Left forelimb (tissue), 1 donor: ENCODE measurements at places on chromosomes 5 and 9.

DNA sequence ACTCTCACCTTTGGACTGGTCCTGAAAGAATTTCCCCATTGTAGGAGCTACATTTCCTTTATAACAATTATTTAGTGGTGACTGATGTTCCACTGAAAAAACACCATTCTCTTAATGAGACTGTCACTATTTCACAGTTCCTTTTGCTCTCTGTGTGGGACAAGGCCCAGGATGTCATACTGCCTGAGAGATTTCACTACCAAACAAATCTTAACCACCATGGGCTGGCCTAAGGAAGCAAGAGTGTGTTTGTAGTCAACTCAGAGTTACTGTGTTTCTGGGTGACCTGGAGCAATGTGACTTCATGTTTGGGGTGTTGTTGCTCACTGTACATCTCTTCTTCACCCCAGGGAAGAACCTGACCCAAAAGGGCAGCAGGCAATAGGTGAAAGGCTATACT is 50.1 kb upstream of the ZNF608 start:
- no peak for DNase-seq

DNA sequence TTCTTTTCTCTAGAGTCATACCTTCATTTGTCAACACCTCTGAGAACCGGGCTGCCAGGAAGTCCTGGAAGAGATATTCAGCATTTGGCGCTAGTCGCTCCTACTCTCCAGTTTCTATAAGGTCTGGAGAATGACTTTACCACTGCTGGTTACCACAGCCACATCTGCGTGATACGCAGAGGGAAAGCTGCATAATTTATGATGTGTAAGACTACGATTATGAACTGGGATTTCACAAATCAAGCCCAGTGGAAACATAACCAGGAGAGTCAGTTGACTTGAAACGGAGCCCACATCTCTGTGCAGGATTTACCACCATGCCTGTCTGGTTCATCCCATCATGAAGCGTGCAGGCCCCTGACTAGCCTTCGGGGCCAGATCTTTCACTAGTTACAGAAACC is 72.6 kb downstream of the FGF1 start:
- DNase-seq: no peak

DNA sequence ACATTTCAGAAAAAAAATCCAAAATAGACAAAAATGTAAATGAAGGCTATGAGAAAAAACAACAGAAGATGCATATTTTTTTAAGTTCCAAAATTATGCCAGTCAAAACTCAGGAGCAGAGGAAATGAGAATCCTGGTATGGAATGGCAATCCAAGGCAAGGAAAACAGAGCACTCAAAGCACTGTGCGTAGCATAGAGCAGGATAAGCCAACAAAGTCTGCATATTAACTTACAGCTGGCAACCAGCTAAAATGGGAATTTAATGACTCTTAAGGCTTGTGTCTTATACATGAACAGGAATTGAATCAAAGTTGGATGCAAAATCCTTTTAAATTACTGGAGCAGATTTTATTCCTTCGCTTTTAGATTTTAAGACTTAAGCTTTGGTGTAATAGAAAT is 203.5 kb upstream of the DAPK1 start:
- DNase-seq: no peak

DNA sequence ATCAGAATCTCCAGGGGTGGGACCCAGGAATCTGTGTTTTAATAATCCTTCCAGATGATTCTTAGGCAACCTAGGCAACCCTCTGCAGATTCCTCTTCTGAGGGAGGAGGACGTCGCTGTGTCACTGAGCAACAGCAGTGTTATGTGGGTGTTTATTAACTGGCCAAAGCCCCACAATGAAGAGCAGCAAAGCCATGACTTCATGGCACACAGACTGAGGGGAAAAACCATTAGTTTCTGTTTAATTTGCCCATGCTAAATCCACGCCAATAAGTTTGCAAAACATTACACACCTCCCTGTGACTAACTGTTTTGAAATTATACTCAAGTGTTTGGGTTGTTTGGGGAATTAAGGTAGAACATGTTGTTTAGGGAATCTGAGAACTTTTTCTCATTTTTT is 83.7 kb upstream of the TMED7 start:
- no peak for DNase-seq

GRCh38 chr5:130890610-130891009 is 274.4 kb downstream of the HINT1 start:
- no peak for DNase-seq

DNA sequence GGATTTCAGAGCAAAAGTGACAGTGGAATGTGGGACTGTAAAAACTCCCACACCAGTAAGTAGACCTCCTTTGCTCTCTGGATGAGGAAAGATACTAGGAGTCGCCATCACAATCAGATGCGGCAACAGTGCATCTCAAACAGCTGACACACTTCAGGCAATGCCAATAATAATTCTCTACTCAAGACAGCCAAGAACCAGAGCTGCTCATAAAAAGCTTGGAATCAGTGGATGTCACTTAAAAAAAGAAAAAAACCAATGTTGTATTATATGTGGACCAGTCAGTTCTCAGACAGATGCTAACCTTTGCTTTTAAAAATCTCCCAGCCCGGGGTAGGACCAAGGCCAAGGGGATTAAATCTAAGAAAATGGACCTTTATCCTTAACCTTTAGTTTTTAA is 185.0 kb downstream of the GNA14 start:
- DNase-seq: no peak

DNA sequence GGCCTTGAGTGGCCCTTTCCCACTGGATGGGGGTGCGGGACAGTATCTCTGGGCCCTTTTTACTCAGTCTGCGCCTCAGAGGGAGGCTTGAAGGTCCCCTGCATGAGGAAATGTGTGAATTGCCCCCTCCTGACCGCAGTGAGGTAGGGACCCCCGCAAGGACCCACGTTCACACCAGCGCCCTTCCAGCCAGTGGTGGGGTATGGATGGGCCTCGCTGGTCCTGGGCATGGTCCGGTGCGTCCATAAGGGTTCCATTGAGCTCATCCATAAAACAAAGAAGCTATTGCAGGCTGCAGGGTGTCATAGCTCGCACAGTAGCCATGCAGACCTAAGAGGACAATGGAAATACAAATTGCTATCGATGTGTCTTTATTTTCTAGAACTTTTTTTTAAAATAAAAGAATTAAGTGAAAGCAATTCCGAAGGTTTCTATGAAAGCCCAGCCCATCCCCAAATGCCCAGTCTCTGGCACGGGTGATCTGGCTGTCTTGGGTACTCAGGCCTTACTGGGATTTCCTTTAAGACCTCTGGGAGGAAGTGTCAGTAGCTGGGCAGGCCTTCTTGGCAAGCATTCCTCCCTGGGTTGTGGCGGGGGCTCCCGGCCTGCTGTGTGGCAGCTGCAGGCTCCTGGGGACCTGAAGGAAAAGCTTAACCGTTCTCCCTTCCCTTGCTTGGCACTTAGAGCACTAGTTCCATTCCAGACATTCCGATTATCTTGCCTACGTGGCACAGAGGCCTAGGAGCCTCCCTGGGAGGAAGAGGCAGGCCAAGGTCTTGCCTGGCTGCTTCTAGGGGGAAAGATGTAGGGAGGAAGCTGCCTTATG is 1.5 kb upstream of the SEMA5A start:
- DNase-seq: peak; percentile 77

- no peak for DNase-seq
These were observed 211.5 kb upstream of the NREP start for GRCh38 chr5:111968459-111968858.

DNA sequence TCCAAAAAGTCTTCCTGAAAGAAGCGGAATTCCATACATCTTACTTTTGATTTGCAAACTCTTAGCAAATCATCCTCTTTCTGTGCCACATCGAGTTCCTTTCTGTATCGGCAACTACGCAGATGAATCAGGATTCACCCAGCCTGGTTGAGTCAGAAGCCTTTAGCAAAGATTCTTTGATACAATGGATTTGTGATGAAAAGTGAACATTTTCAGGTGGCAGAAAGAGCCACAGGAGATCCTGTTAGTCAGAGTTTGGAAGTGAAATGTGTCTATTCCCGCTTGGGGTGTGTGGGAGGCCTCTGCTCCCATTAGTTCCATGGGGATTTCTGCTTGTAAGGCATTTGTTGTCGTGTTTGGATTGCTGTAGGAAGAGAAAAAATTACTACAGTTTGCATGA is 351.8 kb upstream of the WWC1 start:
- DNase-seq: no peak

DNA sequence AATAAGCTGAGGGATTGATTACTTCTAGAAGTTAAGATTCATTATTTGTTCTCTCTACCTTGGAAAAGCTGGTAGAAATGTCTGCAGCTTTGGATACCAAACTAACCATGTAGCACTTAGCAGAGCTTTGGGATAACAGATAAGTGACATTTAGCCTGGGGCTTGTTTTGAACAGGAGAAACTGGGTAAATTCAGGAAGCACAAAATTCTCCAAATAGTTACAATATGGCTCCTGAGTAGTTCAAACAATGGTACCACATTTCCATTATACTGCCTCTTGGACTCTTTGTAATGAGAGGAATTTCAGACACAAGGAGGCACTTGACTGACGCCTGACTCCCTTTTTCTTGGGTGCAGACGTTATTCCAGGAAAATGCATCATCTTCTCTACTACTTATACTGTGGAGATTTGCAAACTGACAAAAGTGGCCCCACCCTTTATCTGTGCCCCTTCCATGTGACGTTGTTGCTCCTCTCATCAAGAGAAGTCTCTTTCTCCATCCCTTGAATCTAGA is 22.5 kb downstream of the PRUNE2 start:
- no peak for DNase-seq

- no peak for DNase-seq
These were observed 9.2 kb downstream of the INSYN2B start for GRCh38 chr5:169970911-169971765.
